ENCODE measurements at places on chromosomes 4 and X. TPM values are rescaled to one million over a fixed set of nuclear protein-coding genes. Genes with fewer than 3 reads are reported as not detected.

Gene XPNPEP2
- not detected for total RNA-seq

Gene PTPN13
- total RNA-seq, result 3.4 TPM

Gene CXCL8
- total RNA-seq, result 17.8 TPM

Gene ANXA10
- 3.4 TPM for total RNA-seq

Gene GRPR
- 0.09 TPM for total RNA-seq

Gene GLRA2
- total RNA-seq, result not detected

Gene ADAMTS3
- 0.06 TPM for total RNA-seq

Gene ART3
- total RNA-seq, result not detected

Gene EFHC2
- 0.25 TPM for total RNA-seq

Gene AR
- 3.8 TPM for total RNA-seq

Gene HTT
- 16.7 TPM for total RNA-seq
